NCI-H1092 (cell line): ENCODE measurements at places on chromosomes 5 and 9.
A peak's percentile ranks its signal among the peaks of the same experiment; 100 is the strongest.

- no peak for DNase-seq
Observed at GRCh38 chr5:142597546-142598337, 88.1 kb downstream of the FGF1 start.

- DNase-seq = no peak
Observed at GRCh38 chr5:83092619-83093018, 15.3 kb downstream of the XRCC4 start.

GRCh38 chr9:110258690-110259091, 2.4 kb upstream of the TXN start:
- DNase-seq = no peak

DNA sequence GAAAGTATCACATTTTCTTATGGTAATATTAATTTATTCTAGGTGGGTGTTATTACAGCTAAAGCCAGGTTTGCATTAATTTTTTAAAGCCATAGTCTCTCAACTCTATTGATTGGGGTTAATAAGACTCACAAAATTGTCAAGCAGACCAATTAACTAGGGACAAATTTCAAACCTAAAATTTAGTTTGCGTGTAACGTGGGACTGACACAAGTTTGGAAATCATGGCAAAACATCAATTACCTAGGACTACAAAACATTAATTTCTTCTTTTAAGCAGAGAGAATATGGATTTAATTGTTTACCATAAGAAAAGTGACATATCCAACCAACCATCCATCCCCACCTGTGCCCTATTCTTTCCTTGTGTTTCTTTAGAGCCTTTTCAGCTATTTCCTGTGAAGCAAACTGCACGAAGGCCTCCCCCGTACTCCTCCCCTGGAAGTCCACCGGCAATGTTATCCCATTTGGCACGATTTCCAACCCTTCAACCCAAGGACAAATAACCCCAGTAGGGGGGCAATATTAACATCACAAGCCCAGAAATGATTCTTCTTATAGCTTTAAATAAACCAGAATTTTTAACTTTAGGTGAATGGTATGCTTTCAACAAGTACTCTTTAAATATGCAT, 4.4 kb downstream of the HNRNPH1 start:
- no peak for DNase-seq

- no peak for DNase-seq
Observed at GRCh38 chr5:125140855-125141254, 394.4 kb upstream of the ZNF608 start.

DNA sequence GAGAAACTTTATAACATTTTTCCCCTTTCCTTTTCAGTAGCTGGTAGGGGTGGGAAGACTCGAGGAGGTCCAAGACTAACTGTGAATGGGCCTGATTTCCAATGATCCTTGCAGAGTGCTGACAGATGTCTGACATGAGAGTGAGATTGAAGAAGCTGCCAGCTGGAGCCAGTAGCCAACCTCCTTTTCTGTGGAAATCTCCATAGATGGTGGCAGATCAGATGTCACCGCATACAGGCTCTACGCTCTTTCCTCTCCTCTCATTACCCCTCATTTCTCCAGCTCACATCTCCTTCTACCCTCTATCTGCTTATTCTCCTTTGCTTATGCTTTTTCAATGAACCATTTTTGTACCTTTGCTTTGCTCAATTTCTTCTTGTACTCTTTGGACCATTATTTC, 395.2 kb upstream of the TNC start:
- no peak for DNase-seq

DNA sequence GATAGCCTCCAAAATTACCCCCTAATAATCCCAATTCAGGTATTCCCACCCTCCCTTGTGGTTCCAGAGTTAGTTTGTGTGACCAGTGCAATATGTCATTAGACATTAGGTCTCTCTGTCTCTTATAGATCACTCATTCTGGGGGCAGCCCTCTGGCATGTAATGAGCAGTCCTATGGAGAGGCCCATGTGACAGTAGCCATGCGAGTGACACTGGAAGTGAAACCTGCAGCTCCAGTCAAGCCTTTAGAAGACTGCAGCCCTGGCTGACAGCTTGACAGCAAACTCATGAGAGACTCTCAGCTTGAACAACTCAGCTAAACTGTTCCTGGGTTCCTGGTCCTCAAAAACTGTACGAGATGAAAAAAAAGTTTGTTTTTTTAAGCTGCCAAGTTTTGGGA, 54.0 kb upstream of the HSPB3 start:
- DNase-seq = no peak

- no peak for DNase-seq
Observed at GRCh38 chr9:99305820-99306811, 84.0 kb downstream of the SEC61B start.

- DNase-seq = peak; percentile 60
Observed at GRCh38 chr9:14203356-14204056, 110.4 kb downstream of the NFIB start.

DNA sequence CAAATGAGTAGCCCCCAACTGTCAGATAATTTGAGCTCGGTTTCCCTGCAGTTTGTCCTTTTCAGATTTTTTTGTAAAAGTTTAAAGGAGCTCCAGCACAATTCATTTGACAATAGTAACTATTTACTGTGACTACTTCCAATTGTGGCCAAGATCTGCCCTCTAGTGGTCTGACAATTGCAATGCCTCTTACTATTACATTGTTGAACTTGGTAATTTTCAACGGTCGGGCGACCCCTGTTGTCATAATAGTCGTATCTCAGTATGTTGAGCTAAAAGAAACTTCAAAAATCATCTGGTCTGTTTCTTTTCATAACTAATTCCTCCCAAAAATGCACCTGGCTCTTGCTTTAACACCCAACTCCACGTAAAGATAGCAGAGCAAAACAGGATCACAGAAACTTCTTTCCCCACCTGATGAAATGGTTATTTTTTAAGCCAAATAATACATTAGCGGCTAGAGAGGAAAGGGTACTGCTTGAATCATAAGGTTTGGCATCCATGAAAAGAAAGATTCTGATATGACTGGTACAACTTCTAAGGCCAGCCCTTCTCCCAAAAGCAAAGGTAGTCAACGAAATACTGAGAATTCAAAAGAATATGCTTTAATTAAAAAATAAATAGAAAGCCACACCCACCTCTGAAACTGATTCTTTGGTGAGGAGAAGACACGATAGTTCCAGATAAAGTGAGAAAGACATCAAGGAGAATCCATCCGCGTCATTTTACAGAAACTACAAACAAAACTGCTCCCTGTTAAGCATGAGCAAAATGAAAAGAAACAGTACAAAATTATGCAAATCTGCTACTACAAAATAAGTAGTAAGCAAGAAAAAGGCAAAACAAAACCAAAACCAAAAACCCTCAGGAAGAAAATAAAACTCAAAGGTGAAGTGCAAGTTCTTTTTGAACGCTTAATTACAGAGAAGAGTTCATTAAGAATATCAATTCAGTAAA, 76.9 kb upstream of the HTR4 start:
- DNase-seq = peak; percentile 67

- DNase-seq = no peak
Observed at GRCh38 chr5:142913728-142914338, 143.7 kb downstream of the ARHGAP26 start.

GRCh38 chr5:121024416-121025311, 560.6 kb downstream of the PRR16 start:
- no peak for DNase-seq

GRCh38 chr9:86577420-86578333, 223.5 kb upstream of the TUT7 start:
- DNase-seq = no peak

DNA sequence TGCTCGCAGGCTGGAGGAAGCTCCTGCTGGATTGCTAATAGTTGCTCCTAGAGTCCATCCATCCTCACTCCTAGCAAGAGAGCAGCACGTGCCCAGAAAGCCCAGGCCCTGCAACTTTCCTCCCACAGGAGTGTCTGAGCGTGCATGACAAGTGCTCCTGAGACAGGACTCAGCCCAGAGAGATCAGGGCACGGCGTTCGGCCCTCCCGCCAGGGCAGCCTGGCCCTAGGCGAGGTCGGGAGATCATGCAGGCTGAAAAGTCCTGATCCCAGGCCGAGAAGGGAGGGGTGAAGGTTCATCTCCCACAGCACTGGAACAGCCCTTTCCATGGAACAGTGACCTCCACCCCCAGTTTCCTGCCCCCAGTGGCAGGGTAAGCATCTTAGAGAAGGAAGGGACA, 94.8 kb downstream of the ROR2 start:
- DNase-seq = no peak

GRCh38 chr9:94140418-94140780, 56.1 kb downstream of the PTPDC1 start:
- DNase-seq = no peak

- DNase-seq = no peak
Observed at GRCh38 chr5:366541-367357, 45.2 kb downstream of the AHRR start.
